IPS-NIHi11 (cell line): ENCODE measurements at places on chromosomes 1 and 21.

DNA sequence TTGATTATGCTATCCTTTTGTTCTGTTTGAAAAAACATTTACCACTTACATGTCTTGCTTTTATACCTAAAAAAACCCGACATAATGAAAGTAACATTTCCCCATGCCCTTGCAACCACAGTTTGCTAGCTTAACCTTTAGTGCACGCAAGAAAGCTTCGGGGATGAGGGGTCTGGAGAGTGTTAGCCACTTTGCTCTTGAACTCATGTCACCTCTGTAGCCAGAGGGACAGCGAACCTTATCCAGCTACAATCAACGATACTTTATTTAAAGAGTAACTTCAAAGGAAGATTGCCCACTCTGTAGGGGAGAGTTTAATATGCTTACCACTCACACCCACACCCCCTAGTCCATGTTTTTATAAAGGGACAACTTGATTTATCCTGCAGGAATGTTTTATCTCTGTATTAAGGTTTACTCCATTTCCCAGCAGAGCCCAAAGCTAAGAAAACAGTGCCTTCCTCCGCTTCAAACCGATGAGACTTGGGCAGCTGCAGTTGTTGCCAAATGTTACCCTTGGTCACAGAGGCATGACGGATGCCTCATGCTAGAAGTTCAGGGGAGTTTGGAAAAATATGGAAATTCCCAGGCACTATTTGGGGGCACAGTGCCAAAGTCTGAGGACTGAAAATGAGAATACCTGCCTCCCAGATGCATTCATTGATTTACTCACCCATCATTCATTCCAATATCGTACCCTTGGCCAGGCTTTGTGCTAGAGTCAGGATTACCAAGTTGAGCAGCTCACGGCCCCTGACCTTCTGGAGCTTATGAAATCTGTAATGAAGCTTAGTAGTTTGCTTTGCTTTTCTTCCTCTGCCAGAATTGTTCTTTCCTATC is 61.4 kb upstream of the VCAM1 start:
- DNase-seq: no peak

- DNase-seq: no peak
Measured at GRCh38 chr1:150121236-150121862, 28.4 kb upstream of the PLEKHO1 start.

GRCh38 chr1:214727274-214727673 is 124.3 kb downstream of the CENPF start:
- peak; percentile 26 for DNase-seq

- no peak for DNase-seq
Measured at GRCh38 chr1:25821630-25822091, 1.9 kb downstream of the MTFR1L start.

DNA sequence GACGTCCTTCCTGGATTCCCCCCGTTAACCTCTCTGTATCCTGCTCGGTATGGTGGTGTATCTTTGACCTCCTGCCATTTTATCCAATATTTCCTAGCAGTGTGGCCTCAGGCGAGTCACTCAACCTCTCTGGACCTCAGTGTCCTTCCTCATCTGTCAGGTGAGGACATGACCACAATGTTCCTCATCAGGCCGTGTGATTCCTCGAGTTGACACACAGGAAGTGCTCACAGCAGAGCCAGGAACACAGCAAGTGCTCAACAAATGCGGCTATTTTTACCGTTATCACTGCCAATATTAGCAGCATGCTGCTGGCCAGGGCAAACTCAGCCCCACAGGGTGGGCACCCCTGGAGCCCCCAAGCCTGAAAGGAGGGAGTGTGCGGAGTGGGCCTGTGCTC is 450.2 kb downstream of the KIF26B start:
- DNase-seq: no peak
